ENCODE measurements at places on chromosomes 3 and 15.

- DNase-seq: no peak
These were observed 66.0 kb upstream of the CMSS1 start for GRCh38 chr3:99751649-99752048.

DNA sequence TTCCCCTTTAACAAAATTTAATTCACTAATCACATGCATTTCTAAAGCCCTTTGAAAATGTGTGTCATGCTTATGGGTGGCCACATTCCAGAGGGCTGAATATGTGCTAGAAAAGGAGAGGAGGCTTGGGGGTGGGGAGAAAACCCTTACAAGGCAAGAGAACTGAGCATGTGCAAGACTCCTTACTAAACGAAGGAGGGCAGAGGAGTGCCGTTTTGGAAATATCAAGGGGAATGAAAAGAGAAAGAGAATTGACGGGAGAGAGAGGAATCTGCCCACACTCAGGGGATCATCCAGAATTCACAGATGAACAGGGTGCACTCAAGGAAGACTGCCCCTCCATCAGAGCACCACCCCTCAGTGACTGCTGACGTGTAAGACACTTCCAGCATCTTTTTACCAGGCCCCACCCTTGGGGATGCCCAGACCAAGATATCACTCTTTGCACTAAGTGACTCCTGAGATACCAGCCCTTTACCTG lies 37.9 kb upstream of the TSC22D2 start:
- no peak for DNase-seq

DNA sequence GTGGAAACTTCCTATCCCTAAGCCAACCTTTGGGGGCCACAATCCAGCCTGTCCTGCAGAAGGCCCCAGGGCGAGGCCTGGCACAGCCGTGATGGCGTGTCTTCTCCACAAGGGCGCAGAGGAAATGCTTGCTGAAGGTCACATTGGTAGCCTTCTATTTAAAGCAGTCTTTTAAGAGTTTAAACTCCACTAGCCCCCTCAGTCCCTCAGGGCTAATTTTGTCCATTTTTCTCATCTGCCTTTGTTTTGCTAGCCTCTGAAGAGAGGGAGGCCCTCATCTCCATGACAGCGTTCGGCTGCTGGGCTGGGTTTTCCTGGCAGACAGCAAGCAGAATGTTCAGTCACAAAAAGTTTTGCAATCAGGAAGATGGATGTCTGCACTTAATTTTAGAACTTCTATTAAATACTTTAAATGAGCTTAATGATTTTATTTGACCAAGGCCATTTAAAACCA lies 40.8 kb downstream of the RARB start:
- no peak for DNase-seq

- DNase-seq: no peak
These were observed 317.7 kb upstream of the TPRG1 start for GRCh38 chr3:188853856-188854771.

- no peak for DNase-seq
These were observed 24.8 kb upstream of the CMTM7 start for GRCh38 chr3:32366638-32367397.

- no peak for DNase-seq
These were observed 248.8 kb downstream of the NSUN3 start for GRCh38 chr3:94311651-94312050.
